Pericardium fibroblast (primary cell): ENCODE measurements at places on chromosomes 3 and 15. TPM values are rescaled to one million over a fixed set of nuclear protein-coding genes. Genes with fewer than 3 reads are reported as not detected.

The RTP1 gene
- not detected in 2 replicates for total RNA-seq

The CFAP91 gene
- 0.34 TPM in 1 of 2 replicates, not detected in the other for total RNA-seq

The TEX55 gene
- not detected in 2 replicates for total RNA-seq

The PRR20G gene
- total RNA-seq: not detected in 2 replicates

The SRGAP3 gene
- total RNA-seq: 0.43 and 5.7 TPM in 2 replicates

The FAM219B gene
- 23.9 and 27.3 TPM in 2 replicates for total RNA-seq

The KLF15 gene
- total RNA-seq: 28.6 and 40.0 TPM in 2 replicates

The MME gene
- 143 and 177 TPM in 2 replicates for total RNA-seq

The WDR49 gene
- not detected in 2 replicates for total RNA-seq

The CHCHD6 gene
- 10.8 and 12.3 TPM in 2 replicates for total RNA-seq

The PCOLCE2 gene
- total RNA-seq: 3.5 and 10.9 TPM in 2 replicates

The RAD51 gene
- 1.2 and 5.6 TPM in 2 replicates for total RNA-seq

The SLC12A6 gene
- 7.8 and 14.2 TPM in 2 replicates for total RNA-seq

The PLXND1 gene
- total RNA-seq: 139 and 155 TPM in 2 replicates

The MRPS22 gene
- 47.5 and 50.0 TPM in 2 replicates for total RNA-seq

The SLCO3A1 gene
- total RNA-seq: 2.0 and 10.9 TPM in 2 replicates

The GRIP2 gene
- 0.17 TPM in 1 of 2 replicates, not detected in the other for total RNA-seq

The ABI3BP gene
- total RNA-seq: 6.8 and 15.2 TPM in 2 replicates

The CLDN16 gene
- total RNA-seq: not detected in 2 replicates

The CLDN18 gene
- not detected in 2 replicates for total RNA-seq

The RYR3 gene
- not detected in 2 replicates for total RNA-seq

The CEMIP gene
- total RNA-seq: 76.4 and 538 TPM in 2 replicates

The GATA2 gene
- total RNA-seq: 1.5 and 4.4 TPM in 2 replicates

The TP63 gene
- total RNA-seq: not detected in 2 replicates

The NR2E3 gene
- 0.12 TPM in 1 of 2 replicates, not detected in the other for total RNA-seq

The THRB gene
- 3.3 and 6.0 TPM in 2 replicates for total RNA-seq

The PLCL2 gene
- total RNA-seq: 9.4 and 11.2 TPM in 2 replicates

The ZNF501 gene
- 3.7 and 8.9 TPM in 2 replicates for total RNA-seq

The ERC2 gene
- total RNA-seq: under 0.01 TPM in 1 of 2 replicates, not detected in the other

The GOLGA8H gene
- not detected in 2 replicates for total RNA-seq

The LRRC31 gene
- not detected in 2 replicates for total RNA-seq

The RPS27L gene
- total RNA-seq: 101 and 185 TPM in 2 replicates

The RARB gene
- 3.4 and 7.7 TPM in 2 replicates for total RNA-seq

The LRRN1 gene
- total RNA-seq: 0.35 and 2.8 TPM in 2 replicates

The LEKR1 gene
- 0.12 TPM in 1 of 2 replicates, not detected in the other for total RNA-seq

The TRIM42 gene
- total RNA-seq: not detected in 2 replicates

The SLC22A14 gene
- not detected in 2 replicates for total RNA-seq
